ENCODE measurements at places on chromosomes 12 and 14.

GRCh38 chr12:93144109-93144508, 215.0 kb upstream of the EEA1 start:
- no peak for DNase-seq

DNA sequence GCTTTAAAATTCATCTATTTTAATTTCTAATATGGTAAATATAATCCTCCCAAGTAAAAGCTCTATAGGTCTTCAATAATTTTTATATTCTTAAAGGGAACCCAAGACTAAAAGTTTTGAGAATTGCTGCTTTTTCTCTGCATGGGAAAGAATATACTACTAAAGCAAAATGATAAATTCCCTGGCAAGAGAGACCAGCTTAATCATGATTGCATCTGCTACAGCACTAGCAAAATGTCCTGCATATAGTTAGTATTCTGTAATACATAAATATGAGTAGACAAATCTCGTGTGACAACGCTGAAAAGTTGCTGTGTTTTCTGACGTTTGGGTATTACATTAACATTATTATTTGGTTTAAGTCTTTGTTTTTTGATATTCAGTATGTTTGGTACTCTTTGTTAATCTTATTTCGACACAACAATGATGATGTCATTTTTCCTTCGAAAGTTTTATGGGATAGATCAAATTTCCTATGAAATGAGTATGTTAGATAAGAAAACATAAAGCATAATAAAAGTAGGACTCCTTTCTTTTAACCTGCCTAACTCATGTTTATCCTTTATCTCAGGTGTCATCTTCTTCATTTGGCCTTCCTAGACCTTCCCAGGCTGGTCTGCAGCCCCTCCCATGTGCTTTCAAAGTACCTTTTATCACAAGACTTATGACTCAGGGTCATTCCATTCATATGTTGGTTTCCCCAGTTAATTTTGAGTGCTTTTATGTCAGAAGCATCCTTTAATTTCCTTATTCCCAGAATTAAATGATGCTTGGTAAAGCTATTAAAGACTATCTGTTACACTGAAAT, 321.9 kb downstream of the RAD51B start:
- DNase-seq = no peak

GRCh38 chr12:68414988-68415387, 82.8 kb upstream of the MDM1 start:
- no peak for DNase-seq

- no peak for DNase-seq
Observed at GRCh38 chr14:104707608-104708595, 16.1 kb upstream of the ADSS1 start.

DNA sequence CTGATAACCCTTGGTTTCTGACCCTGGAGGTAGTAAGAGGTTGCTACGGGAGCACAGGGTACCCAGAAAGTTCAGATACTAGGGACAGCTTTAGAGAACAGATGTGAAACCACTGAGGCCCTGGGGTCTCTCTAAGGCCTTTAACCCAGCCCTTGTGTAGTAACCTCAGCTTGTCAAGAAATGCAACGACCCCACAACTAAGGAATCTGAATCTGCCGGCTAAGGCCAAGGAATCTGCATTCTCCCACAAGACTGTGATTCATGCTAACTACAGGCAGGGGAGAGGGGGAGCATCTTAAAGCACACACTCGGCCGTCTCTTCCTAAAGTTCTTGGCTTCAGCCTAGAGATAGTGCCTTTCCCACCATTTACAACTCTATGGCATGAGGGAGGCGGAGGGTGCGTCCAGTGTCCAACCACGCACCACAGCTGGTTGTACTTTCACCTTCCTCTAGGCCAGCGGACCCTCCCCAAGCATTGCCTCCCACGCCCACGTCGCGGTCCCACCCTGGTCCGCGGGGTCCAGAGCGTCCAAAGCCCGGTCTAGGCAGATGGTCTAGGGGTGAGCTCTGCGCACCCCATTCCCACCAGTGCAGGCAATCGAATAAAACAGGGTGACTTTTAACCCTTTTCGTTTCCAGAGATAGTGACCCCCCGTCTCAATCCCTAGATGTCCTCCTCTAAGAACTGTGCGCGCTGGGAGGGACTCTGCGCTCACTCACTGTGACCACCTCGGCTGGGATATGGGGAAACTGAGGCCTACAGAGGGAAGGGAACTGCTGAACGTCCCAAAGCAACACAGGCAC, 735 bp upstream of the VASH1 start:
- no peak for DNase-seq

DNA sequence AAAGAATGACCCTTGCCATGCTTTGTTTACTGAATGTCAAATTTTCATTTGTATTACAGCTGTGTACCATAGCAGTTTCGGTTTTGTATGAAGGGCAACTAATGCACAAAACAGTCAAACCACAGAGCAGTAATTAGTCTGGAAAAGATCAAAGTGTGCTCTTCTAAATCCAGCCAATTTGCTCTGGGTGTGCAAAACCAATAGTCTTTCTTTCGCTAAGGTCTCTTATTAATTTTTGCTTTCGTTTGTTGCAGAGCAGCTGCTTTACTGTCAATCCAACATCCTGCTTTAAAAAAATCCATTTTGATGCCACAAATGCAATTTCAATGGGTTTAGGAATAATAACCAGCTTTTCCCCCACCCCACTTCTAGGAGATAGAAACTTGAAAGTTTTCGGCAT, 114.2 kb downstream of the BRMS1L start:
- DNase-seq = no peak

DNA sequence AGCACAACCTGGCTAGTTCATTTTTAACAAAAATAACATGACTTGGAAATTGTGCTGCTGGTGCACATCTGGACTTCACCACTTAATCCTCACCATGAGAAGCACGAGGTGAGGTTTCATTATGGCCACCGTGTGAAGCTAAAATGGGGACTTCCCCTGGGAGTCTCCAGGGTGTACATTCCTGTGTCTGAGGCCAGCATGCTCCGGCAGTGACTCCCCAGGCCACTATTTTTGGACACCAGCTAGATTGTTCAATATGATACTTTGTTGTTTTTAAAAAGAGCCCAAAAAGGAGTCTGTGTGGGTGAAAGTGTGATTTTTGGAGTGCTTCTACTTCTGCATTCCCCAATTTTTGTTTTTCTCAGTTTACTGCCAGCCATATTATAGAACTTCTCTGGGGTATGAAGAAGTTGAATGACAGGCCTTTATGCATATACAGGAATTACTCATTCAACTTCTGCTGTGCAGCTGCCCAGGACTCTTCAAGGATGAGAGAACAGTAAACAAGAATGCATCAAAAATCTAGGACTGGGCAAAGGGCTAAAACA, 16.9 kb upstream of the AICDA start:
- no peak for DNase-seq

DNA sequence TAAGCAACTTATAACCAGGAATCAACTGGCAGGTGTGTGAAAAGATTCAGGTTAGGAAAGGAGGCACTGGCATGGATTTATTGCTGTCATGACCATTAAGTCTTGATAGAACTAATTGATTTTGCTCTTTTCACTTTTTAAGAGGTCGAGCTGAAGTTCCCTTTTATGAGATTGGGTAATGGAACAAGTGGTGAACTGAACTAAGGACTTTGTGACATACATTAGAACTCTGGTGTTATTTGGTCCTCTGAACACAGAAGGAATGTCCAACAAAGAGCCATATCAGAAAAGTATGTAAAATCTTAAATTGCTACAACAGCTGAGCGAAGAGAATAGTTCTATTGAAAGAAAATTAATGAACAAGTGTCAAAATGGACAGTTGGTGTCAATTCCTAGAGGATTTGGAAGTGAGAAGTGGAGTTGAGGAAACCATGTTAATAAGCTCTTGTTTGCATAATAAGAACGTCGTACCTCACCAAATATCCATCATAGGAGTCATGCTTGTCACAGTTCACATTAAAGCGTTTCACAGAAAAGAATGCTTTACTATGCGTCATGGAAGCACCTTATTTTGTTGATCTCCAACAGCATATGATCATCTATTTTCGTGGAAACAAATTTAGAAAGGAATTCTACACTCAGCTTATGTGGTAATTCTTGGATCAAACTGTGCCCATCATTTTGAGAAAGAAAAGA, 8.4 kb upstream of the MYF6 start:
- no peak for DNase-seq

DNA sequence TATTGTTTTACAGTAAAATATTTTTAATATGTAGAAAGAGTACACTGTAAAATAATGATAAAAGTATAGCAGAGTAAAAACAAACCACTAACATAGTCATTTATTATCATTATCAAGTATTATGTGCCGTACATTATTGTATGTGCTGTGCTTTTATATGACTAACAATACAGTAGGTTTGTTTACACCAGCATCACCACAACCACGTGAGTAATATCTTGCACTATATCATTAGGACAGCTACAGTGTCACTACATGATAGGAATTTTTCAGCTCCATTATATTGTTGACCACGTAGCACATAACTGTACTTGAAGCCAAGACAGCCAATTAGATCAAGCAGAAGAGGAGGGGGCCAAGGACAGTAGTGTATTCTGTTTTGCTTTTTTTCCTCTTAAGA, 415.4 kb downstream of the RAD51B start:
- no peak for DNase-seq

DNA sequence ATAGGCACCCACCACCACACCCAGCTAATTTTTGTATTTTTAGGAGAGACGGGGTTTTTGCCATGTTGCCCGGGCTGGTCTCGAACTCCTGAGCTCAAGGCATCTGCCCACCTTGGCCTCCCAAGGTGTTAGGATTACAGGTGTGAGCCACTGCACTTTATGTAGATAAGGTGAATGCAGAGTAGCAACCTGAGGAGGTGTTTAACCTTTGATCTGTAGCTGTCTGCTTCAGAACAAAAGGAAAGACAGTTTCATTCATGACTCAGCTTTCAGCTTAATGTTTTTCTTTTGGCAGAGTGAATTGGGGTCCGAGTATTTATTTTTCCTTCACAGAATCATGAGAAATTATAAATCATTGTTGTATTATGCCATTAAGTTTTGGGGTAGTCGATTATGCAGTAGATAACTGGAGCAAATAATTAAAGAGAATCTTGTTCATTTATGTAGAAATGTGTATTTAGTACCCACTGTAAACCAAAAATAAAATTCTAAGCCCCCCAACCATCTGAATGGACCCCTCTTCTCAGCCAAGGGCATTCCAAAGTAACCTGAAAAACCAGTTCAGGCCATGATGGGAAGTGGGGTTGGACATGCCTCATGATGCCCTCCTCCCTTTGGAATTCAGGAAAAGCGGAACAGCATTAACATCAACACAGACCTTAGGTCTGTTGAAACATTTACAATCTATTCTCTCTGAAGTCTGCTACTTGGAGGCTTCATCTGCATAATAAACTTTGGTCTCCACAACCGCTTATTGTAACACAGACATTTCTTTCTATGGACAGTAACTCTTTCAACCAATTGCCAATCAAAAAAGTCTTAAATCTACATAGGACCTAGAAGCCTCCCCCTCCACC, 10.7 kb upstream of the STX2 start:
- no peak for DNase-seq

- DNase-seq = no peak
Observed at GRCh38 chr12:10140001-10140400, 10.0 kb upstream of the CLEC7A start.

DNA sequence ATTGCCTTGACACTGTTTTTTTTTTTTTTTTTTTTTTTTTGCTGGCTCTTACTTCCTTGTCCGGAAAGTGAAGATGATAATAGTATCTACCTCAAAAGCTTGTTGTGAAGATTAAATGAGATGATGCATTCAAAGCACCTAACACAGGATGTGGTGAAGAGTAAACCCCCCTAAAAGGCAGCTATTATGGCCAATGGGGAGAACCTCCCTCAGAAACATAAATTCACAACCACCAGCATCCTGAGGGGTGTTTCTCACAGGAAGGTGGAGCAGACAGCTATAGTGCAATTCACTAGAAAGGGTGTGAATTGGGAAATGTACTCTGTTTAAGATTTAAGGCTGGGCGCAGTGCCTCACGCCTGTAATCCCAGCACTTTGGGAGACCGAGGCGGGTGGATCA, 85.4 kb upstream of the CRY1 start:
- no peak for DNase-seq

GRCh38 chr14:80304125-80304766, 92.9 kb upstream of the DIO2 start:
- no peak for DNase-seq

DNA sequence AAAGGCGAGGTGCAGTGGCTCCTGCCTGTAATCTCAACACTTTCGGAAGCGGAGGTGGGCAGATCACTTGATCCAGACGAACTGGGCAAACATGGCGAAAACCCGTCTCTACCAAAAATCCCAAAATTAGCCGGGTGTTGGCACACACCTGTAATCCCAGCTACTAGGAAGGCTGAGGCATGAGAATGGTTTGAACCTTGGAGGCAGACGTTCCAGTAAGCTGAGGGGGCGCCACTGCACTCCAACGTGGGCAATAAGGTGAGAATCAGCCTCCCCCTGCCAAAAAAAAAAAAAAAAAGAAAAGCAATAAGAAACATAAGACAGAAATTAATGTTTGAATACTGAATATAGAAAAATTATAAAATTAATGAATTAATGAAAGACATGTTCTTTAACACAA, 928.7 kb downstream of the LRFN5 start:
- no peak for DNase-seq

GRCh38 chr12:4147031-4147481, 126.5 kb upstream of the CCND2 start:
- DNase-seq = no peak

DNA sequence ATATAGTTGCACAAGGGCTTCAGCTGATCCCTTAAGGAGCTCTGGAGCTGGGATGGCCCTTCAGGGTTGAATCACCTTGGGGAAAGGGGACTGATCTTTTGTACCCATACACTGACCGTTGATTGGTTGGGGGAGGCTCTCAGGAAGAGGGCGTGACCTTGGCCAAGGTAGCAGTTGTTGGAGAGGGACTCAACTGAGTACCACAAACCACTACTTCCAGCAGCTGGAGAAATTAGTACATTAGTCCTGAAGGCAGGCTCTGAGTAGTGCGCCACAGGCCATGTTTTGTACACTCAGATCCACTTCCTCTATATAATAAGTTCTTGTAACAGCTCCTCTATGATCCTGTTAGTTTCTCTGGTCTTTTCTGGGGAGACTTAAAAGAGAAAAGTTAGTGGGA, 317.6 kb downstream of the CCDC91 start:
- DNase-seq = no peak

DNA sequence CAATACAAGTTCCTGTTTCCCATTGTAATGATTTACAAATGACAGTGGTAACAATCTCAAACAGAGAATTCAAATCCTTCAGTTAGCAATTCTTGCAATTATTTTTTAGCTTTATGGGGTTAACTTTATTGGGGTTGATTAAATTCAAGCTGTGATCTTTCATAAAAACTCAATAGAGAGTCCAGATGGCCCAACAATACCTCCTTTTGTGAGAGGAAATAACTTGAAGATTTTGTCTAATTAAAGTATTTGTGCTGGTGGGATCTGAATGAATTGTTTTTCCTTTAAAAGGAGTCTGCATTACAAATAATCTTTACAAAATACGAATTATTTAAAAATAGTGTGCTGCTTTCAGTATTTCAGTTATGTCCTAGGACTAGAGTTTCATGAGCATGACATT, 4.4 kb upstream of the ARHGAP5 start:
- DNase-seq = no peak

GRCh38 chr12:12294215-12295005, 27.6 kb upstream of the LRP6 start:
- DNase-seq = no peak

- DNase-seq = peak; percentile 41
Observed at GRCh38 chr12:109714141-109714912, 702 bp downstream of the FAM222A start.

All from activated CD8-positive, alpha-beta memory T cell treated with anti-CD3 and anti-CD28 coated beads for 1 hour (primary cell).